RPMI7951 (cell line): ENCODE measurements at places on chromosomes 1 and 21. TPM values are rescaled to one million over a fixed set of nuclear protein-coding genes. Genes with fewer than 3 reads are reported as not detected.
A peak's percentile ranks its signal among the peaks of the same experiment; 100 is the strongest.

Gene EBNA1BP2
- 175 and 197 TPM in 2 replicates for total RNA-seq

Gene CAPN9
- total RNA-seq, result 0.12 TPM in 1 of 2 replicates, not detected in the other

Gene PHLDA3
- 6.4 and 15.8 TPM in 2 replicates for total RNA-seq

Gene LAD1
- total RNA-seq, result not detected in 2 replicates

Gene SH2D5
- total RNA-seq, result 0.20 and 0.24 TPM in 2 replicates

Gene MAP3K21
- under 0.01 TPM in 1 of 2 replicates, not detected in the other for total RNA-seq

Gene HTR6
- 0.10 TPM in 1 of 2 replicates, not detected in the other for total RNA-seq

Gene STK40
- total RNA-seq, result 16.7 and 18.2 TPM in 2 replicates

DNA sequence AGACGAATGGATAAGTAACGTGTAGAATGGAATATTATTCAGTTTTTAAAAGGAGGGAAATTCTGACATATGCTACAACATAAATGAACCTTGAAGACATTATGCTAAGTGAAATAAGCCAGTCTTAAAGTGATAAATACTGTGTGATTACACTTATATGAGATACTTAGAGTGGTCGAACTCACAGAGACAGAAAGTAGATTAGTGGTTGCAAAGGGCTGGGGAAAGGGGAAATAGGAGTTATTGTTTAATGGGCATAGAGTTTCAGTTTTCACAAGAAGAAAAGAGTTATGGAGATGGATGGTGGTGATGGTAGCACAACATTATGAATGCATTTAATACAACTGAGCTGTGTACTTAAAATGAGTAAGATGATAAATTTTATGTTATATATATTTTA lies 14.7 kb upstream of the AHCYL1 start:
- no peak for DNase-seq

DNA sequence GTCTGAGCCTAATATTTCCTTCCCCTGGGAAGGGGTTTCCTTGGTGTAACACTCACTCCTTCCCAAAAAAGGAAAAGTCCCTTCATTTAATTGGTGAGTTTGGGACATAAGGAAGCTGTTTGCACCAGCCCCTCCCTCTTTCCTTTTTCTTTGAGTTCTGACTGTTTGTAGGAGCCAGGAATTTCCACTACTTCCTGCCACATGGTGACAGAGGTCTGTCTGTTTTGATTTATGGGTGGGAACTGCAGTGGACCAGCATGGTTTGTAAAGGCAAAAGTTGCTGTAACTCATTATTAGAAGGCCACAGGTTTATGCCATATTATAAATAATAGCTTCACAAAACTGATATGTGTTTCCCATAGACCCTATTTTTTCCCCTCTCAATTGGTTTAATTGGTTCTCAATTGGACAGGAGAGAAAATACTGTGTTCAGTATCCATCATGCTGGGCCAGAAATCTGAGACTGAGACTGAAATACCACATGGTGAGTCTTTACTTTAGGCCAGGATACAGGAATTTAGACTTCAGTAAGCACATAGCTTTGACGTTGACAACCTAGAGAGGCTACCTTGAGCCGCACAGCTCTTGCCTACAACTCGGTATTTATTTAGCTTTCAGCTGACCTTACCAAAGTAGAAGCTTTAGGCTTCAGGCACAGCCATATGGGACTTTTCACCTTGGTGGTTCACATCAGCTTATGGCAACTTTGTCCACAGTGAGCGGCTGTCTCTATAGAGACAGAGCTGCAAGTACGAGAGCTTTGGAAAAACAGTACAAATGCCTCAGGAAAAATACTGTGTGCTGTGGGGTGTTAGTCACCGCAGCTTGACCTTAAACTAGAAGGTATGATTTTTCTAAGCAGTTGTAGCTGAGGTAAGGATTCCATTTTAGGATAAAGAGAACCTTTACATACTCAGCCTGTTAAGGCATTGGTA lies 40.0 kb upstream of the RGS7 start:
- DNase-seq, result peak; percentile 53

DNA sequence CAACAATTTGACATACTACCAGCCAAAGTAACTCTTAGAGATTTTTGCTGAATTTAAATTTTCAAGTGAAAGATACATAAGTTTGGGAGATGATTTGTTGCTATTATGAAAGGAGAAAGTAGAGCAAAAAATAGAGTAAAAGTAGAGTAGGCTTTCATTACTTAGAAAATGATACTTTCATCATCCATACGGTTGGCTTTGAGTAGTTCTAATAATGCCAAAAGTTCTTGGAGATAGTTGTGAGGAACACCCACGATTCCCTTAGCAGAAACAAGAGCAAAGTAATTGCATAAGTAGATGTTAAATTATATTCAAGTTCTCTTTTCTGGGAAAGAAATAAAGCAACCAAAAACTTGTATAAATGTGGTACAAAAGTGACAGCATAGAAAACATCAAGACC lies 95.0 kb upstream of the VAV3 start:
- DNase-seq, result no peak

GRCh38 chr1:182786223-182786994 lies 3.2 kb upstream of the NPL start:
- peak; percentile 58 for DNase-seq

GRCh38 chr1:172746091-172746949 lies 87.4 kb downstream of the FASLG start:
- DNase-seq, result peak; percentile 99

- DNase-seq, result no peak
Observed at GRCh38 chr1:172931761-172932160, 119.0 kb downstream of the TNFSF18 start.

DNA sequence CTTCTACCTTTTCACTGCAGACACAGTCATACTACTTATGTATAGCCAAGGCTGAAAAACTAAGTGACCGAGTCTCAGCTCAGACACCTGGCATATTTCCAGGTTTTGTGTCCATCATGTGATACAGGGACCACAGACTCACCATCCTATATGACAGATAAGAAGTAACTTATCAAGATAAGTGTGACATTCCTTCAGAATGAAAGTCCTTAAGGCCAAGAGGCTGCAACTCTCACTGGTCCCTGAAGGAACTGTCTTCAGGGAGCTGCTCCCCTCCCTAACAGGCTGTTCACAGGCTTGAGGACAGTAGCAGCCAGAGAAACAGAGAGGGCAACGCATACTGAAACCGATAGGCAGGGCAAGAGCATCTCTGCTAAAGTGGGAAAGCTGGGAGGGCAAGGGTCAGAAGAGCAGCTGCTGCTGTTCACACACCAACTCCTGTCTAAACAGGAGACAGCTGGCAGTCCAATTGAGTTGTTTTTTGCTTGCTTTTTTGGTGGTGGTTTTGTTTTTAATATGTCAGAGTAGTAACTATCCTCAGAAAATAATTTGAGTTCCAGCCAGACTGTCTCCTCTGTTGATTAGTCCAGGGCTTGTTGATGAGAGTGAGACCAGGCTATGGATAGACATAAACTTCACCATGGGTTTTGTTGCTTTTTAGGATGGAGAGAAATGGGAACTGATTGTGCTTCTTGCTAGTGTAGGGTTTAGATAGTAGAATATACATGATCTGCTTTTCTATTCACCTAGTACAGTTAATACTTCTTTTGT lies 67.7 kb downstream of the MACF1 start:
- peak; percentile 11 for DNase-seq

DNA sequence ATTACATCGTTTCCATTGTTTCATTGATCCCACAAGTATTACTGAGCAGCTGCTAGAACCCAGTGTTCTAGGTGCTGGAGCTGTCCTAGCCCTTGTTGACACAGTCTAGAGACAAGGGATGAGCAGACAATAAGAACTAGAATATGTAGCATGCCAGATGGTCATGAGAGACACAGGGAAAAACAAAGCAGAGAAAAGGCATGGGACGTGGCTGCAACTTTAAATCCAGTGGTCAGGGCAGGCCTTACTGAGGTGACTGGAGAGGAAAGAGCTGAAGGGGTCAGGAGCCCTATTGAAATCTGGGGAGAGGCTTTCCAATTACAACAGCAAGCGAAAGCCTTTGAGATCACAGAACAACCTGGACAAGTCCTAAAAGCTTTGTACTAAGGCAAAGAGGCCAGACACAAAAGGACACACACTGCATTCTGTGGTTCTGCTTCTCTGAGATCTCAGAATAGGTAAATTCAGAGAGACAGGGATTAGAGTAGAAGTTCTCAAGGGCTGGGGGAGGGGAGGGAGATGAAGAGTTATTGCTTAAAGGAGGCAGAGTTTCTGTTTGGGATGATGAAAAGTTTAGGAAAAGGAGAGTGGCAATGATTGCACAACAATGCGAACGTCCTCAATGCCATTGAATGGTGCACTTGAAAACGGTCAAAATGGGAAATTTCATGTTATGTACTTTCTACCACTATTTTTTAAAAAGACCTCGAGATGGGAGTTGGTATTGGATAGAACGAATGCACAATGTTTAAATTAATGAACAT lies 467.4 kb upstream of the VAMP3 start:
- no peak for DNase-seq

DNA sequence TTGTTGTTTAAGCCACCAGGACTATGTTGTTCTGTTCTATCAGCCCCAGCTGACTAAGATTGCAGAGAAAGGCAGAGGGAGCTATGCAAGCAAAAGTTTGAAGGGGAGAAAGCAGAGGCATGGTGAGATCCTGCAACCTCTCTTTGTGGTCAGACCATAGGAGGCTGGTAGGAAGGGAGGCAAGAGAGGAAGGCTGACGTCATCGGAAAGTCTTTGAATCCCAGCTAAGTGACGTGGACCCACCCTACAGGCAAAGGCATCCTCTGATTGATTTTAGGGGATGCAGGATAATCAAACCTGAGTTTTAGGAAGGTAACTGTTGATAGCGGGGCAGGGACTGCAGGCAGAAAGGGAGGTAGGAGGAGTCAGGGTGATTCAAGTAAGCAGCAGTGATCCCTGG lies 23.3 kb upstream of the TNNI1 start:
- DNase-seq, result peak; percentile 26

GRCh38 chr1:180639871-180640270 lies 8.0 kb downstream of the XPR1 start:
- DNase-seq, result no peak

DNA sequence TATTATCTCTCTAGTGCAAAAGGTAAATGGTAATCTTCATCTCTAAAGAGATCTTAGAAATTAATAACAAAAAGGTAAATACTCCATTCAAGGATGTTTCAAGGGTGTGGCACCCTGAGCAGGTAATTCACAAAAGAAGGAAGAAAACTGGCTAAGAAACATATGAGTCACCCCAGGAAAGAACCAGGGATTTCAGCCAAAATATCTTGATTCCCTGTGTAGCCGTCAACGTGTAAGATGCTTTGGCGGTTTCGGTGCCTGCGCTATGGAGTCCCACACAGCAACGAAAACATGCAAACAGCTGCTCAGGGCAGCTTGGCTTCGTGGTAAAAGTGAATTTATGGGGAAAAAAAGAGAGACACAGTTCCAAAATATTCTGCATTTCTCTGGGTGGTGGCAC lies 3.7 kb downstream of the ITGB2 start:
- peak; percentile 16 for DNase-seq

DNA sequence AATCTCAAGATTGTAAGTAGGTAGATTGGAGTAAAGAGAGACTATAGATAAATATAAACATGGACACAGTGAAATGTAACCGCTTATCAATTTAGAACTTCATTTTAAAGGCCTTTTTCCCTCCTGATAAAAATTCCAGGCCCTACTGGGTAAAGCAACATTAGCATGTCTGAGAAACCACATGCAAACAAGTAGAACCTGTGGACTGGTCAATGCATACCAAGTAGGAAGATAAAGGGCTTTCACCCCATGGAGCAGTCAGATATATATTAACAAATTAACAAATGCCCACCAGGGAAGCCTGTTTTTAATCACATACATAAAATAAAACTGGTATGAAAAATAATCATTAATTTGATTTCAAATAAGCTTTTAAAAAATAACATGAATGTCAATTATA lies 8.1 kb downstream of the DPH5 start:
- no peak for DNase-seq

DNA sequence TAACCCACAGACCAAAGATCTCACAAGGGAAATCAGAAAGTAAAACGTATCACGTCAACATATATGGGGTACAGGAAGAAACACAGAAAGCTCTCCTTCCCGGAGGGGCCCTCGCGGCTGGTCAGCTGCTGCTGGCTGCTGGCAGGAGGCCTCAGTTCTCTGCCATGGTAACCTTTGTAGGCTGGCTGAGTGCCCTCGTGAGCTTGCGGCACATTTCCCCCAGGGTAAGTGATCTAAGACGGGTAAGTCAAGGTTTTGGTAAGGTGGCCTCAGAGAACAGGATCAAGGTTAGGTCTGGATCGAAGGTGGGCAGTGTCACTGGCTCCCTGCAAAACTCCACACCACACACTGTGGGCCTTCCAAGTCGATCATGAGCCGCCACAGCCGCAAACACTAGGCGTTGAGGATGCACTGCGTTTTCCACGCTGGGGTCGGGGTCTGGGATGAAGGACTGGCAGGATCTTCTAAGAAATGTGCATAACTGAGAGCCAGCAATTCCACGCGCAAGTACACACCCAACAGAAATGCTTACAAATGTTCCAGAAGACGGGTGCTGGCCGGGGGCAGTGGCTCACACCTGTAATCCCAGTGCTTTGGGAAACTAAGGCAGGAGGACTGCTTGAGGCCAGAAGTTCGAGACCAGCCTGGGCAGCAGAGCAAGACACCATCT lies 33.9 kb downstream of the WDR4 start:
- DNase-seq, result no peak

- peak; percentile 44 for DNase-seq
Observed at GRCh38 chr1:38451541-38451993, 405.0 kb upstream of the POU3F1 start.

DNA sequence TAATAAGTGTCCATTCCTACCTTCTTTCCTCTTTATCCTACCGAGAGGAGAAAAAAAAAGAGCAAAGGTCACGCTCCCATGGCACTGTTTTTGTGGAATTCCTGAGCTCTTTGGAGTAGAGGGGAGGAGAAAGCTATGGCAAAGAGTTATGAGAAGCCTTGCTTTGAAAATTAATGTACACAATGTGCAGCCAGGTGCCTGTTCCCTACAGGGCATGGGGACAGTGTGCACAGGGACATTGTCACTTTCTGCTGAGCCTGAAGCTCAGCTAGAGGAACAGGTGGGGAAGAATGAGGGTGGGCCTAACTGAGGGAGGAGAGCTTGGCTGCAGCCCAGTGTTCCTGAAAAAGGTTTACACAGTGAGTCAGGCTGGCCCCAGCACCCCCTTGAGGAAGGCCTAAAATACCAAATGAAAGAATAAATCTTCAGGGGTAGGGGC lies 66.1 kb downstream of the PLXNA2 start:
- no peak for DNase-seq

GRCh38 chr1:246597340-246597739 lies 31.1 kb downstream of the CNST start:
- DNase-seq, result peak; percentile 53

GRCh38 chr1:184210862-184211261 lies 159.3 kb downstream of the TSEN15 start:
- DNase-seq, result no peak

GRCh38 chr1:154445040-154445472 lies 39.9 kb downstream of the IL6R start:
- DNase-seq, result peak; percentile 76

- no peak for DNase-seq
Observed at GRCh38 chr1:157269656-157270375, 131.6 kb upstream of the ETV3 start.

DNA sequence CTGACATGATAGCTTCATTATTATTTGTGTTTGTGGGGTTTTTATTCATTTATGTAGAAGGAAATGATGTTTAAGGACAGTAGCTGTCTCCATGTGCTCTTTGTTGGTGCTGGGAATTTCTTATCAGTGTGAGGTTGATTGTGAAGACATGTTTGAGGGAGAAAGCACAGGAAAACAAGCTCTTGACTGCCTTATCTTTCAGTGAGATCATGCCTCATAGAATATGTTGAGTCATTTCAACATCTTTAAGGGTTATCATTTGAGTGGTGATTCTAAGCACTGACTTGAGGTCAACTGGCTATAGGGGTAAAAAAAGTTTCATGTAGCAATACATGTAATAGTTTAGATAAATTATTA lies 405.1 kb upstream of the ADAMTS5 start:
- DNase-seq, result peak; percentile 11

- DNase-seq, result peak; percentile 47
Observed at GRCh38 chr1:247746391-247746935, 1.5 kb downstream of the OR14A2 start.

- no peak for DNase-seq
Observed at GRCh38 chr1:19204446-19205266, 5.4 kb downstream of the UBR4 start.
